Dermis blood vessel endothelial cell (primary cell): ENCODE measurements at places on chromosomes 7 and 10. TPM values are rescaled to one million over a fixed set of nuclear protein-coding genes. Genes with fewer than 3 reads are reported as not detected.
A peak's percentile ranks its signal among the peaks of the same experiment; 100 is the strongest.

DNA sequence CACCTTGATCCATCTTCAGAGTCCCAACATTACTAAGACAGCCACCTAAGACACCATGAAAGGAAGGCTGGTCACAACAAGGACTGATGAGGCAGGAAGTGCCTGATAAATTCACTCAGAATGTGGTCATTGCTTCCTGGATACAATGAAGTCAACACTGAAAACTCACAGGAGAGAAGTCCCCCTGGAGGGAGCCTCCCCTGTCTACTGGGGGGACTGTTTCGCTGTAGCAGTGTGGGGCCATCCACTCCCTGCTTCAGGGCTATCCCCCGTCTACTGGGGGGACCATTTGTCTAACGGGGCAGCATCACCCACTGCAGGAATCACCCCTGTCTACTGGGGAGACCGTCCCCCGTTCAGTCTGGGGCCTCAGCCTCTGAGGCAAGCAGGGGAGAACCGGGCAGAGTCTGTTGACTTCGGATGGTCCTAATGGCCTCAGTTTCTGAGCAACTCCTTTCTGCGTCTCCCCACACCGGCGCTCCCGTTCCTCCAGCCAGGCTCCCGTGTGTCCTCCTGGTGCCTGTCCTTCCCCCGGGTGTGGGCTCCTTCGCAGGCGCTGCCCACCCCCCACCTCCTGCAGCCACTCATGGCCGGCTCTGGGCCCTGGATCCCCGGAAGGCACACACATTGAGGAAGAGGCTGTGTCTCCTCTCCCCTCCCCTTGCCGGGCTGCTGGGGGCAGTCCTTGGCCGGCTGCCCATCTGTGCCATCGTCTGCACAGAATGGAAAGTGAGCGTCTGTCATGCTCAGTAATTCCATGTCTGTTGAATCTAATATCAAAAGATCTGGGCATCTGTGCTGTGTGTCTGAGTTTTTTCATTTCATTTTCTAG, 59.9 kb upstream of the DNAJB6 start:
- peak; percentile 69 for DNase-seq

DNA sequence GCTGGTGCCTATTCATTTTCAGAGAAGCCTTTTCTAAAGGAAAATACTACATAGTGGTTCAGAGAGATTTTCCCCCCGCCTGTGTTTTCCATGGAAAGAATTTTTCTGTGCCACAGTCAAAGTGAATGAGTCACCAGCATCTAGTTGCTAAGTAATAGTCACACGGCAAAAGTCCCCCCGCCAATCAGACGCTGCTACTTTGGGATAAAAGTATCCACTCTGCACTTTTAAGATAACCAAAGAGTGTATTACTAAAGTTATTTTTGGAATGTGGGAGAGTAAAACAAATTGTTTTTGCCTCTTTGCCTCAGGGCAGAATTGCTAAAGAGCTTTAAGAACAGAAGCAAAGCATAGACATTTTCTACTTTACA, 23.5 kb downstream of the ABLIM1 start:
- peak; percentile 90 for DNase-seq

DNA sequence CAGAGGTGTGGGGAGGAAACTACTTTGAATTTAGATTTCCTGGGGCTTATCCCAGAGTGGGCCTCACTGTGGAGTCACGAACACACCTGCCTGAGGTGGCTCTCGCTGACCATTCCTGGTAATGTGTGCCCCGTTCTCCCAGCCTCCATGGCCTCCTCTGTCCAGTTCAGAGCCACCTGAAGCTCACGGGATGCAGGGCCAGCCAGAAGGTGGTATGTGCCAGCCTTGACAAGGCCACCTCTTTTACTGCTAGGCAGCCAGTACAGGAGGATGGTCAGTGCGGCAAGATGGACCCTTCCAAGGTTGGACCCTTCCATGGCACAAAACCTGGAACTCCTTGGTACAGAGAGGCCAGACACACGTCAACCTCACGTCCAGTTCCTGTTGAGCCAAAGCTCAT, 210.3 kb downstream of the DNAJB6 start:
- no peak for DNase-seq

DNA sequence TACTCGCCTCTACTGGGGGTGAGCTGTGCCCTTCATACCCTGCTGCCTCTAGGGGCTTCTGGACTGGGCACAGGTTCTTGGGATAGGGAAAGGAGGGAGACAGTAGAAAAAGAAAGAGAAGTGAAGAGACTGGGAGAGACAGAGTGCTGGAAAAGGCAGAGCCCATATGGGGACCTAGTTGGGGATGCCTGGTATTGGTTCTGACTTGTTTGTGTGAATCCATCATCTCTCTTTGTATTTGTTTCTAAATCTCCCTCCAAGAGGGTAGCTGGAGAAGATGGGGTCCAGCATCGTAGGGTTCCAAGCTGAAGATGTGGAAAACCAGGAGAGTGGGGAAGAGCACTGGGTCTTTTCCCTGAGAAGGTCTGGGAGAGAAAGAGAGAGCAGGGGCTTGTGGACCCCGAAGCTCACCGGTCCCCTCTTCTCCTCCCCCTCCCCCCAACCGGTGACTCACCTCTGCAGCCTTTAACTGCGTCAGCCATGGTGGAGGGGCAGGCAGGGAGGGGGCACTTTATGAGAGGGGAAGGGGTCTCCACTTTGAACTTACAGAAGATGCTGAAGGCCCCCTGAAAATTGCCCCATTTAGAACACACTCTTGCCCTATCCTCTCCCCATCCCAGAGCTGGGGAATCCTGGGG, 3.2 kb upstream of the VGF start:
- no peak for DNase-seq

DNA sequence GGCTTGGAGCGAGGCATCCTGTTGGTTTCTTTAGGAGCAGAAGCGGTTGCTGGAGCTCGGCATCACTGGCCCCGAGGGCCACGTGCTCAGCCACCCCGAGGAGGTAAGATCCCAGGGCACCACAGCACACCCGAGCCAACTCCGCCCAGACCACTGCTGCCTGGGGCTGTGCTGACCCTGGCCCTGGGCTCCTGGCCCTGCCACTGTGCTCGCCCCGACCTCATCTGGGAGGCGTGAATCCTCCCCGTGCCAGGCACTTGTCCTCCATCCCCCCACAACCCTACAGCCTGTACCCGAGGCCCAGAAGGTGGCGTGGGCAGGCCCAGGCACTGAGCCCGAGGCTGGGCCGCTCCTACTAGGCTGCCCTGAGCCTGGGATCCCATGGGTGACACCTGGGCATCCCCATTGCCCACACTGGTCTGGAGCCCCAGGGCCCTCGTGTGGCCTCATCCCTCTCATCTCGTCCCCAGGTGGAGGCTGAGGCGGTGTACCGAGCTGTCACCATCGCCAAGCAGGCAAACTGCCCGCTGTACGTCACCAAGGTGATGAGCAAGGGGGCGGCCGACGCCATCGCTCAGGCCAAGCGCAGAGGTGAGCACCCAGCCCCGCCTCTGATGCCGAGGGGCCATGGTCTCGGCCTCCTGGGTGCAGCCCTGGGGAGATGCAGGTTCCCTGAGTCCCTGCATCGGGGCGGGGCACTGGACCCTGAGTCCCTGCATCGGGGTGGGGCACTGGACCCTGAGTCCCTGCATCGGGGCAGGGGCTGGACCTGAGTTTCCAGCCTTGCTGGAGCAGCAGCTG, 11.8 kb downstream of the DPYSL4 start:
- no peak for DNase-seq

DNA sequence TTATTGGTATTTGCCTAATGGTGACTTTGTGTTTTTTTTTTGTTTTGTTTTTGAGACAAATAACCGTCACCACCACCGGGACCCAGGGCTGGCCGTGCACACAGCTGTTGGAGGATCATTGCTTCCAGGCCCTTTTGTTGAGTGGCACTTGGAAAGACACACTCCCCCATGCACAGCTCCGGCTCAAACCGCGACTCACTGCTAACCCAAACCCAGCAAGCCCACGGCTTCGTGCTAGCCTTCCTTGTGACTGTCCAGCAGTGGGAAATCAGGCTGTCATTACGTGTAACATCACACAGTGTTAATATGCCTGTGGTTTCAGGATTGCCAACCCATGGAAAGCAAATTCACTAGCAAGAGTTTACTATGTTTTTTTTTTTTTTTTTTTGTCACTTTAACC, 17.4 kb downstream of the BNIP3 start:
- no peak for DNase-seq

GRCh38 chr10:27446091-27446918, 57.8 kb upstream of the RAB18 start:
- peak; percentile 55 for DNase-seq

Gene NOS3
- total RNA-seq: 33.4 and 103 TPM in 2 replicates
